PC-9 (cell line): ENCODE measurements at places on chromosomes 2 and 18. TPM values are rescaled to one million over a fixed set of nuclear protein-coding genes. Genes with fewer than 3 reads are reported as not detected.

- no peak for DNase-seq
These were observed 57.3 kb downstream of the ITGA6 start for GRCh38 chr2:172484706-172485105.

Gene CCDC102B
- total RNA-seq: 1.9 and 2.3 TPM in 2 replicates

- DNase-seq: no peak
These were observed 6.8 kb downstream of the THUMPD2 start for GRCh38 chr2:39772086-39772811.

DNA sequence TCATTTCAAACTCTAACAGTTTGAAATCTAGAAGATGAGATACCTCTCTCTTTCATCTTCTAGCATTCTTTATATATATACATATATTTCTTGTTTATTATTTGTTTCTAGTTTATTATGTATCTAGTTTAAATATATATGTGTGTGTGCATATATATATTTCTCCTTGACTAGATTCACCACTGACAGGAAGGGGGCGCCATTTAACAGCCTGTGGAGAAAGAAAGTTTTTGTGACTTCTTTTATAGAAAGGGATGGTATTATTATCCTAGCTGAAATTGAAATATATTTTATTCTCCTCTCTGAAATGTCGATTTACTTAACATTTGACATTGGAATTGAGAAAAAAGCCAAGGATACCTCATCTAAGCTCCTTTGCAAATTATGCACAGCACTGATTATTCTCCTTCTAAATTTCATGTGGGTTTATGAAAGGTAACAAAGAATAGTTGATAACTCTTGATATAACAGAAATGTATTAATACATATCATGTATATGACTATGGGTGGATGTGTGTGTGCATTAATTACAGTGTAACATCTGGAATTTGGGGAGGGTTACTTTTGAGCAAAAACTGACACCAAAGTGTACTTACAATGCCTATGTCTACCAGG is 160.7 kb upstream of the NT5C1B start:
- DNase-seq: peak; percentile 47

- DNase-seq: no peak
These were observed 90.5 kb downstream of the USP40 start for GRCh38 chr2:233476063-233476410.
